H1 (cell line): ENCODE measurements at places on chromosomes 12 and 14. TPM values are rescaled to one million over a fixed set of nuclear protein-coding genes. Genes with fewer than 3 reads are reported as not detected.
A peak's percentile ranks its signal among the peaks of the same experiment; 100 is the strongest.

The SERPINA9 gene
- not detected in 2 replicates for total RNA-seq

- no peaks in the 10 kb centered on the region for H3K36me3 ChIP-seq
- no peak overlapping the region for H3K4me3 ChIP-seq
- no peak for DNase-seq
These were observed 65.1 kb downstream of the ITPR2 start for GRCh38 chr12:26767865-26768264.

The CREBL2 gene
- 16.2 and 18.3 TPM in 2 replicates for total RNA-seq

DNA sequence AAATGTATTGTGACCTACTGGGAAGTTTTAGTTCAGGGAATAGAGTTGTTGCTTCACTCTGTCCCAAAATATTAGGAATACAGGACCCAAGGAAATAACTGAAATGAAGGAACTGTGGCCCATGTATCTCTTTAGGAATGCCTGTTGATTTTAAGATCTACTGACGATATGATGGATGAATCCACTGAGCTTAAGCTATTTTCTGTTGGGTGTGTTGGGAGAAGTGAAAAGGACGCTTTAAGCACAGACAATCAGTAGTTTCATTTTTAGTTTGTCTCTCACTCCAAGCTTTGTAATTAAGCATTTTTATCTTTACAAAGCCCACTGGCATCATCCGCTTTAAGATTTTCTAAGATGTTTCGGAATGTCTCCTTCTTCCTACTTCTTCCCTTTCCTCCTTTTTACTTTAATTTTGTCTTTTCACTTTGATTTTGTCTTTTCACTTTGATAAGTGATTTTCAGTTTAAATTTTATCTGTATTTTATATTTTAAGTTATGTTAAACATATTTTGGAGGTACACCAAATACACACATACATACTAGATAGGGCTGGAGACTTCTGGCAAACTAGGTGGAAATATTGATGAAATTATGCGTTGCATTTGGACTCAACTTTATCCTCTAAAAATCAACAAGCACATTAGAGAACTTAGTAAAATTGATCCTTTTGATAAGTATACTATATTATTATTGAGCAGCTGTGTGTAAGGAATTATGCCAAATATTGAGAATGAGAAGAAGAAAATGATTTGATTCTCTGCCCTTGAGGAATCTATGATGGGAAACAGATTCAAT, 52.3 kb upstream of the USP44 start:
- no peaks in the 10 kb centered on the region for H3K36me3 ChIP-seq
- peaks cover 5% of the 10 kb centered on the region; the same call in 1 of the 2 replicates for H3K4me1 ChIP-seq
- no peak for DNase-seq
- H3K27ac ChIP-seq = no peak overlapping the region
- H3K27me3 ChIP-seq = no peaks in the 10 kb centered on the region

DNA sequence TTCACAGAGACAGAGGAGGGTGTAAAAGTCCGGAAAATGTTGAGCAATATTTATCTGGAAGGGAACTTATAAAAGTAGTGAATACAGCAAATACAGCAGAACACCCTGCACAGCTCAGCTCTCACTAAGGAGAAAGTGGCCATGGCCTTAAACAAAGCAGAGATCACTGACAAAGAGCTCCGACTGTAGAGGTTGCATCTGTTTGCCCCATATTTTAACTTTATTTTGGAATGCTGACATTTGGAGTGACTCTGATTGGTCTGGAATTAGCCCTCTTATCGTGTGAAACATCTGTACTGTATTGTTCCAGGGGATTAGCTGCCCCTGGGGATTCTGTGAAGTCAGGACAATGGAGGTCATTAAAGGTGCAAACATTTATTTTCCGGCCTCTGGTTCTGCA, 1275.7 kb upstream of the FLRT2 start:
- H3K4me1 ChIP-seq = no peaks in the 10 kb centered on the region
- no peak overlapping the region for H3K27ac ChIP-seq
- no peak for DNase-seq
- H3K4me3 ChIP-seq = no peak overlapping the region
- H3K27me3 ChIP-seq = no peaks in the 10 kb centered on the region
- no peaks in the 10 kb centered on the region for H3K36me3 ChIP-seq

The LALBA gene
- total RNA-seq = not detected in 2 replicates

- H3K27me3 ChIP-seq = peaks cover 21% of the 10 kb centered on the region
- DNase-seq = no peak
- peaks cover 6% of the 10 kb centered on the region for H3K4me1 ChIP-seq
- H3K36me3 ChIP-seq = no peaks in the 10 kb centered on the region
These were observed 23.1 kb downstream of the PPP2R5C start for GRCh38 chr14:101784631-101785030.

The TESPA1 gene
- not detected in 2 replicates for total RNA-seq

GRCh38 chr12:114826244-114826643, 142.3 kb upstream of the TBX3 start:
- no peak for DNase-seq
- no peak overlapping the region for H3K4me3 ChIP-seq
- H3K36me3 ChIP-seq = no peaks in the 10 kb centered on the region

GRCh38 chr12:101830367-101831325, at the start of gene GNPTAB:
Gene GNPTAB, minus strand, starts transcription at chr12:101830959. Its CDS starts 284 bp downstream, at chr12:101830675.
- DNase-seq = peak; percentile 76
- peaks cover 17% of the 10 kb centered on the region; the same call in 1 of the 2 replicates for H3K4me1 ChIP-seq
- no peak within 1 kb of the TSS; the same call in 1 of the 2 replicates for H3K27ac ChIP-seq
- H3K4me3 ChIP-seq = peak within 1 kb of the TSS; percentile 83

GRCh38 chr12:116133149-116133548, 144.3 kb downstream of the MED13L start:
- peaks cover 5% of the 10 kb centered on the region for H3K4me1 ChIP-seq
- no peak overlapping the region for H3K27ac ChIP-seq
- no peaks in the 10 kb centered on the region for H3K36me3 ChIP-seq
- no peak overlapping the region for H3K4me3 ChIP-seq
- H3K27me3 ChIP-seq = no peaks in the 10 kb centered on the region

- H3K4me1 ChIP-seq = no peaks in the 10 kb centered on the region
- H3K4me3 ChIP-seq = no peak overlapping the region
- no peaks in the 10 kb centered on the region for H3K27me3 ChIP-seq
- no peak overlapping the region for H3K27ac ChIP-seq
- H3K36me3 ChIP-seq = 0 out of 2 replicates have a peak, but pooled peaks cover 6% of the 10 kb centered on the region
These were observed 21.2 kb upstream of the CDKL1 start for GRCh38 chr14:50417853-50418252.

DNA sequence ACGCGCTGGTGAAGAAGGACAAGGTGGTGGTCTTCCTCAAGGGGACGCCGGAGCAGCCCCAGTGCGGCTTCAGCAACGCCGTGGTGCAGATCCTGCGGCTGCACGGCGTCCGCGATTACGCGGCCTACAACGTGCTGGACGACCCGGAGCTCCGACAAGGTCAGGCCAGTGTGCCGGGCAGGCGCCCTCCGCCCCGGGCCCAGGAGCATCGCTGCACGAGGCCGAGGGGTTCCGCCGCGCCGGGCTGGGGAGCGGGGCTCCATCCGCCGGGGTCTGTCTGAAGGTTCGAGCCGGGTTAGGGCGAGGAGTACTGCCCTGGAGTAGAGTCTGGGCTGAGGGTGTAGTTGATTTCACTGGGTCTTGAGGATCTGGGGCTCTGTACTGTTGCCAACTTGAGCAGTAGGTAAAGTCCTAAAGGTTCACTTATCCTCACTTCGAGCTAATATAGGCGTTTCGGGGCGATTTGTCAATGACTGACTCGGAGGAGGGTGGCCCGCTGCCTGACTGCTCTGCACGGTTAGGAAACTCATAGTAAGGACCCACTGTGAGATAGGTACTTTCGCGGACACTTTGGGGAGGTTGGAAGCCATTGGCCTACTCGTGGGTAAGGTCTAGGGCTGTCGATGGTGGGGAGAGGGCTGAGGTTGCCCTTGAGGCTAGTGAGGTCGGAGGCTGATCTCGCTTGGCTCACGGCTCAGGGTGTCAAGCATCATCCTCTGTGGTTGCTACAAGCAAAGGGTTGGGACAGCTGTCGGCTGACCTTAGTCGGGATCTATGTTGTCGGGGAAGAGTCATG, 574 bp downstream of the GLRX5 start:
- H3K4me3 ChIP-seq = peak overlapping the region; percentile 84
- no peak for DNase-seq
- H3K4me1 ChIP-seq = peaks cover 19% of the 10 kb centered on the region
- no peak overlapping the region for H3K27ac ChIP-seq
- H3K36me3 ChIP-seq = peaks cover 12% of the 10 kb centered on the region; the same call in 1 of the 2 replicates

- H3K27ac ChIP-seq = no peak overlapping the region
- H3K4me1 ChIP-seq = no peaks in the 10 kb centered on the region
- DNase-seq = no peak
These were observed 76.8 kb downstream of the SAMD4A start for GRCh38 chr14:54643696-54644176.

DNA sequence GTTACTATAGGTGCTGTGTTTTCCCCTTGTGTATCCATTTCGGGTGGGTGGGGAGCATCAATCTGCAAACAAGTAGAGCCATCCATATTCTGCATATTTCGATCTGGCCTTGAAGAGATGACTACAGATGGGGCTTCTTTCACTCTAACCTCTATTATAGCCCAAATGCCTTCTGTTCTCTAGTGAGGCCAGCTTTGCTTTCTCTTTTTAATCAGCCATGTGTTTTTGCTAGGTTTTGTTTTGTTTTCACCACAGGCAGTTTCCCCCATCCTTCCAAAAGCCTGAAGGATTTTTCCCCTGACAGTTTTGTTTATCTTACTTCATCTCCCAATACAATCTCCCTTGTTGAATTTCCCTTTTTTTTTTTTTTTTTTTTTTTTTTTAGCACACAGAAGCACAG, 224.1 kb downstream of the BTG1 start:
- DNase-seq = no peak
- H3K27me3 ChIP-seq = no peaks in the 10 kb centered on the region
- H3K4me1 ChIP-seq = no peaks in the 10 kb centered on the region
- no peak overlapping the region for H3K4me3 ChIP-seq

GRCh38 chr14:33812181-33812580, 138.7 kb downstream of the EGLN3 start:
- no peaks in the 10 kb centered on the region for H3K27me3 ChIP-seq
- H3K4me1 ChIP-seq = no peaks in the 10 kb centered on the region
- no peak overlapping the region for H3K27ac ChIP-seq
- no peak overlapping the region for H3K4me3 ChIP-seq

GRCh38 chr12:120710031-120710804, at the start of gene UNC119B:
Gene UNC119B, plus strand, starts transcription at chr12:120710458. Its CDS starts 17 bp downstream, at chr12:120710475.
- peaks cover 8% of the 10 kb centered on the region for H3K4me1 ChIP-seq
- H3K27ac ChIP-seq = peak within 1 kb of the TSS; percentile 82
- H3K27me3 ChIP-seq = no peaks in the 10 kb centered on the region
- DNase-seq = peak; percentile 82
- H3K36me3 ChIP-seq = peaks cover 14% of the 10 kb centered on the region; the same call in 1 of the 2 replicates
- peak within 1 kb of the TSS; percentile 82 for H3K4me3 ChIP-seq

The KCNC2 gene
- 0.13 TPM in 1 of 2 replicates, not detected in the other for total RNA-seq

GRCh38 chr12:71636704-71637115, 26.9 kb downstream of the ZFC3H1 start:
- H3K27ac ChIP-seq = no peak overlapping the region
- no peaks in the 10 kb centered on the region for H3K27me3 ChIP-seq
- H3K4me3 ChIP-seq = no peak overlapping the region
- no peaks in the 10 kb centered on the region for H3K4me1 ChIP-seq
